ENCODE measurements at places on chromosomes 11 and 22. TPM values are rescaled to one million over a fixed set of nuclear protein-coding genes. Genes with fewer than 3 reads are reported as not detected.

DNA sequence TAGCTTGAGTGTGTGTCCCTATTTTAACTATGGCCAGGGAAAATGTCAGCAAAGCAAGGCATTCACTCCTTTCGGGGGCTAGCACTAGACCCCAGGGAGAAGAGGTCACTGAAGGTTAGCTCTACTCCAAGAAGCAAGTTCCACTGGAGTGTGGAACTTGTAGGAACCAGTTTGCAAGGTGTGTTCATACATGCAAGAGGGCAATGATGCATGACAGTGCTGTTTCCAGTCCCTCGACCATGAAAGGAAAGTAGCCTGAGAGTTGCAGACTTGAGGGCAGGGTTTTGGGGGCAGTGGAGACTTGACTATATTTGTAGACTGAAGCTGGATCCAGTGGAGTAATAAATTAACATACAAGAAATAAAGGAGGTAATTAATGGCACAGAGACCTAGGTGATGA is 21.6 kb upstream of the SLC36A4 start:
- no peak for DNase-seq

DNA sequence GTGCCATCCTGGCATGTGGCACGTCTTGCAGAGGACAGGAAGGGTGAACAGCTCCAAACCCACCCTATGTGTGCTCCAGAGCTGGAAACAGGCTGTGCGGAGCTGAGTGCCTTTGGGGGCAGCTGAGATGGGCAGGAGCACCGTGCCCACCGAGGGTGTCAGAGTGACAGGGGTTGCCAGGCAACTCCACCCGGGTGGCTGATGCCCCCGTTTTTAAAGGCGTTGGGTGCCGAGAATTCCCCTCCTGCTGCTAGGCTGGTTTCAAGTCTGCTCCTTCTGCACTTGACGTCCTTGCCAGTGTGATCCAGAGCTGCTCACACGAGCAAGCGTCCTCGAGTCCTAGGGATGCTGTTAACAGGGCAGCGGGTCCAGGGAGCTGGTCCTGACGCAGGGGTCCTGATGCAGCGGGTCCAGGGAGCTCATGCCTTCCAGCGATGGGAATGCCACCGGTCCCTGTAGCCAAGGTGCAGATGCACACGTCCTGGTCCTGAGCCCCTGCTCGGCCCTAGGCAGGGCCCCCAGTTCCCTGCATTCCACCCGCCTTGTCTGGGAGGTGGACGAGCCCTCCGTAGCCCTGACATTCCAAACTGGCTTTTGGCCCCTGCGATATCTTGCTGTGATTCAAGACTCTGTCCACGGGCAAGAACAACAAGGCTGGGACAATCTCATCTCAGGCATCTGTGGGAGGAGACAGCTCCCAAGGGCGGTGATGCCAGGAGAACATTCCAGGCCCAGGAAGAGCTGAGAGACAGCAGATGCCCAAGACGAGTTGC is 4.9 kb downstream of the KCNQ1 start:
- DNase-seq, result no peak

The GAS2L1 gene
- polyA plus RNA-seq, result not detected

The MFRP gene
- polyA plus RNA-seq, result not detected

The CCDC89 gene
- polyA plus RNA-seq, result not detected

DNA sequence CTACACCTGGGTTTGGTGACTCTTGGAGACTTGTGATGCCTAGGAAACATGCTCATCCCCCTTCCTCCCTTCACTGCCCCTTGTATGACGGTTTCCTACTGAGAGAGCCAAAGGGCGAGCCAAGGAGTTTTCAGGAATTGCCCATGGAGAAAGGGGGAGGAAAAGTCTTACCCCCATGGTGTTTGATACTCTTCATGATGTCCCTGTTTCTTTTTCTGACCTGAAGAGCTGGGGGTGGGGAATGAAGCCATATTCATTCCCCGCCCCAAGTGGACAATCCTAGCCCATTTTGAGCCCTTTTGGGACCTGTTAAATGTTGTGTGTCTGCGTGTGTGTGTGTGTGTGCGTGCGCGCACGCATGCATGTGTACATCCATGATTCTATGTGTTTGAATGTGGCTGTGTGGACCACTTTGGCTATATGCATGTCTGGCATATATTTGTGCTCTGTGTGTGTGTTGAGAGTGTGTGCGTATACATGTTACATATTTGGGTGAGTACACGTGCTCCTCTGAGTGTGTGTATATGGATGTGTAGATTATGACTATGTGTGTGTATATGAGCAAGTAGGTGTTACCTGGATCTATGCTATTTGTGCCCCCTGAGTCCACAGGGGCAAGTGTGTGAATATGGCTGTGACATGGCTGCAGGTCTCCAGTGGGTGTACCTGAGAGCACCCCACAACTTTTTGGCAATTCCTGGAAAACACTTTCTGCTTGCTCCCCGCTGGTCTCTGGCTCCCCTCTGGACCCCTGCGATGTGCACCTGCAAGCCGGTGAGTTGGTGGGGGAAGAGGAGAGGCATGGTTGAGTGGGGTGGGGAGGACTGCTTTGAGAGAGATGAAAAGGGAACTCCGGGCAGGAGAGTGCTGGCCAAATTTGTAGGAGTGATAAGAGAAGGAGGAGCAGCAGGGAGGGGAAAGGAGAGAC is 24.6 kb downstream of the OTOG start:
- no peak for DNase-seq

GRCh38 chr22:43526946-43527345 is 115.1 kb downstream of the MPPED1 start:
- DNase-seq, result no peak

GRCh38 chr11:64760759-64761420 is 1.1 kb upstream of the PYGM start:
- DNase-seq, result peak; percentile 32

GRCh38 chr11:58574881-58575280 is 775 bp downstream of the LPXN start:
- no peak for DNase-seq

DNA sequence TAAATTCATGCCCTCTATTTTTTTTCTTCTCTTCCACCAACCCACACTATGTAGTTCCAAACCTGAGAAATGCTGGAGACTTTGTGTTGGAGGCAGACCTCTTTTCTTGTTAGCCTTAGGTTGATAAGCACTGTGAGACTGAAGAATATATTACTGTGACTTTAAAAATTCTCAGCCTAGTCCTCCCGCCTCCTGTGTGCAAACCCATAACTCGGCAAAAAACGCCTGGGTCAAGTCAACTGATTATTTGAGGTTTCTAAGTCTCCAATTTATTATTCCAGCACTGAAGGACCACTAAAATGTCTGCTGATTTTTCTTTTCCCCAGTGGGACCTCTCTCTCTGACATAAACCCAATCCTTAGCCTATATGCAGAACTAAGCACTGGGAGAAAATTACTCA is 1946.0 kb upstream of the RAG2 start:
- no peak for DNase-seq

GRCh38 chr11:39661890-39662289 is 1797.6 kb downstream of the LRRC4C start:
- DNase-seq, result no peak

GRCh38 chr22:36586852-36587251 is 57.9 kb upstream of the EIF3D start:
- DNase-seq, result no peak

DNA sequence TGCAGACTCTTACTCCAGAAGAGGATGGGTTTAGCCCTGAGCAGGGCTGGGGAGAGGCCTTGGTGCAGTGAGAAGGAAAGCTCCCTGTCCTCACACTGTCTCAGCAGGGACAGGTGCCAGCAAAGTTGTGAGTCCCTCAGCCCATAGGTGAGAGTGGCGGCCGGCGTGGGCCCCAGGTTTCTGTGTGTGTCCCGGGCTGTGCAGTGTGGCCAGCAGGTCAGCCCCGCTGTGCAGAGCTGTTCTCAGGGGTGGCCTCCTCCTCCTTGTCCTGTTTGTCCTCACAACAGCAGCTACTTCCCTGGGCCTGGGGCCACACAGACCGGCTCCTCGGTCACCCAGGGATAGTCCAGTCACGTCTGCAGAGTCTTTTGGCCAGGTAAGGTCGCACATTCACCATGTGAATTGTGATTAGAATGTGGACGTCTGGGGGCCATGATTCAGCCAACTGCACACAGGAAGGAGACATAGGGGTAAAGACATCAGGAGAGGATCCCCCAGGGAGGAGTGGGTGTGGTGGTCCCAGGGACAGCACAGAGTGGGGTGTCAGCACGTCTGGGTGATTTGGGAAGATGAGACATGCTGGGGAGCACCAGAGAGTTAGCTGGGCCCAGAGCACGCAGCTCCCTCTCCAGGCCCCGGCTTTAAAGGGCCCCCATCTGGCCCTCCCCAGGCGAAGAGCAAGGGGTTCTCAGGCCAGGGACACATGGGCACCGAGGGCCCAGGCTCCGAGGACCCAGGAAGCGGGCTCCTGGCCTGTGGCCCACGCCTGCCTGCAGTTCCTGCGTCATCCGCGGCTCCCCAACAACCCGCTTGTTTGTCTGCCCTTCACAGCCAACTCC is 81.6 kb downstream of the MYEOV start:
- DNase-seq, result no peak

DNA sequence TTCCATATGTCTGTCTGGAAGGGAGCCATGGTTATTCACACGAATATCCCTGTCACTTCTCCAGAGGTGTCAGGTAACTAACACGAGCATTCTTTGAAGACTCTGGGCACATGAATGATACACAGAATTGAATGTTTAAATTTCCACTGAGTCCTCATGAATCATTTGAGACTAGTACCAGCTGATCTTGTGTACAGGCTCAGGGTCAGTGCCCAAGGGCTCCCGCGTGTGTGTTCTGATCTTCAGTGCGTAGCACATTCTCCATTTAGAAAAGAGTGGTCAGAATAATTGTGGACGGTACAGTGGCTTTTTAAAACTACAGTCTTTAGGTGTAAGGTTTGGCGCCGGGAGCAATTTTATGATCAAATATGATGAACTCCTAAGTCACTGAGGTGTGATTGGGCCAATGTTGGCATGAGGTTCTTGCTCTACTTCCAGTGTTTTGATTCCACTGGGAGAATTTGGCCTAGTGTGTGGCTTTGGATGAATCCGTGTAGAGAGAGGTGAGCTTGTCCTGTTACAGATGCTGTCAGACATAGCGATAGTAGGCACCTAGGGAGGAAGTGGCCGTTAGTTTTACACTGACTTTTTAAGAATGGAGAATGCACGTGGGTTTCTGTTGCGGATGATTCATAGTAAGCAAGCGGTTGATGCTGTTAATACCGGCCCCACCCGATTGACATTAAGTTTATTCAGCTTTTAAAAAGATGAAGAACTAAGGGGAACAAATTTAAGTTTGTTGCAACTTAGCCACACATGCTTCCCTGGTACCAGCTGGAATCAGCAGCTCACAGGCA is 22.2 kb downstream of the NUP50 start:
- DNase-seq, result no peak

DNA sequence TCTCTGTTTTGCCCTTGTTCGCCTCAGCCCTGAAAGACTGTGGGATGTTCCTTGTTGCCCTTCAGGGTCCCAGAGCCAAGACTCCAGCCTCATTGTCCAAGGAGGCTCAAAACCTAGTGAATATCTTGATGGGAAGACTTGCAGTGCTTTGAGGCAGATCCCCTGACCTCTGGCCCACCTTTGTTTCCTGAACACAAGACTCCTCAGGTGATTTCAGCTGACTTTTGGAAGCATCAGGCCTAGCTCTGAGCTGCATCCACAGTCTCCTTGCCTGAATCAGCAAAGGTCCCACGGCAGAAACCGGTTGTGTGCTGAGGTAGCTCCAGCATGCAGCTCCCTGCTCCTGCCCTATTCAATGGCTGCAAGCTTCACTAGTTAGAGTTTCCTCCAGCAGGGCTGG is 159.3 kb upstream of the B3GAT1 start:
- no peak for DNase-seq

- DNase-seq, result no peak
Measured at GRCh38 chr11:2178906-2179494, 7.4 kb upstream of the TH start.
